KG1 (cell line): ENCODE measurements at places on chromosomes 5 and 9.

DNA sequence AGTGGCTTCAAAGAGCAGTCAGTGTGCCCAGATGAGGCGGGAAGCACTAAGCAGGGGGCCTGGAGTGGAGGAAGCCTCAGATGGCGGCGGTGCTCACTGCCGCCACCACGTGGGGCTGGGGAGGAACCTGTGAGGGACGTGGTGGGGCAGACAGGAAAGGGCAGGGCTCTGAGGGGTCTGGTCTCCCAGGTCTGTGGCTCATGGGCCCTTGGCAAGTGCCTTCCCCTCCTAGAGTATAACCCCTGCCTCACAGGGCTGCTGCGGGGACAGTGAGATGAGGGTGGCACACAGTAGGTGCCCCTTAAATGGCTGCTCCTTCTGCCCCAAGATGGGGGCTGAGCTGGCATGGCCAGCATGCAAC lies 26.6 kb downstream of the NR5A1 start:
- DNase-seq, result no peak

DNA sequence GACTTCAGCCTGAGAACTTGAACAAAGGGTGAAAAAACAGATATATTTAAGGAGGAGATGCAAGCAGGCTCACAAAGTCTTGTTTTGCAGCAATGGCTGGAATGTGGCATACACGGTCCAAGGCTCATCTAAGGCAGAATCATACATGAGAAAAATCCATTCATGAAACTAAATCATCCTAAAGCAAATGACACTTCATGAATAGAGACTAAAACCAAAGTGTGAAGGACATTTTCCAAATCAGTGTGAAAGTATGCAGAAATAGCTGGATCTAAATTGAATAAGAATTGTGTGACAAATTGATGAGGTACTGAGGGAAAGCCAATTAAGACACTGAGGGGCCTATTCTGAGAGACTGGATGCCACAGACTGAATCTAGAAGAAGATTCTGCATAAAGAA lies 27.3 kb downstream of the ZNF366 start:
- DNase-seq, result no peak

- no peak for DNase-seq
Measured at GRCh38 chr5:55850839-55851674, at the start of gene IL31RA. Gene IL31RA (plus strand): TSS chr5:55851357. CDS start chr5:55851571, 214 bp downstream.

- DNase-seq, result no peak
Measured at GRCh38 chr5:56986626-56986947, 34.7 kb upstream of the MIER3 start.

DNA sequence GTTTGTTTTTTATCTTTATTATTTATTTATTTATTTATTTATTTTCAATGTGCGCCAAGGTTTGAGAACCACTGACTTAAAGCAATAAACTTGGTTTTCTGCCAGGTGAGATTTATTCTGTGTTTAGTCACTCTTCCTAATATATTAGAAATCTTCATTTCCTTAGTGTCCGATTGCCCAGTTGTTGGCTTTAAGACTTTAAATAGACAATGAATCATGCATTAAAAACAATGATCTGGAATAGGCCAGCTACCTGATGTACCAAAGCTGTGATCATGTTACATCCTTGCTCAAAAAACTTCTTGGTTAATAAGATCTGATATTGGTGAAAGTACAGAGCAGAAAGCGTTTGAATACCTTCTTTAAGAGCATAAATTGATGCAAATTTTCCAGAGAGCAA lies 52.1 kb upstream of the ERBIN start:
- DNase-seq, result no peak
